Activated naive CD4-positive, alpha-beta T cell (primary cell): ENCODE measurements at places on chromosomes 5 and 9.

- DNase-seq = no peak
These were observed 1.5 kb upstream of the GABBR2 start for GRCh38 chr9:98709968-98710965.

- no peak for DNase-seq
These were observed 92.0 kb downstream of the AMBP start for GRCh38 chr9:113985968-113986585.

- DNase-seq = no peak
These were observed 145.5 kb downstream of the ERCC6L2 start for GRCh38 chr9:96020792-96021550.

- no peak for DNase-seq
These were observed 163.4 kb downstream of the ICE1 start for GRCh38 chr5:5585751-5586341.

GRCh38 chr9:129880654-129881546, 45.6 kb downstream of the USP20 start:
- no peak for DNase-seq

GRCh38 chr9:88975966-88976889, 15.0 kb upstream of the S1PR3 start:
- DNase-seq = no peak

DNA sequence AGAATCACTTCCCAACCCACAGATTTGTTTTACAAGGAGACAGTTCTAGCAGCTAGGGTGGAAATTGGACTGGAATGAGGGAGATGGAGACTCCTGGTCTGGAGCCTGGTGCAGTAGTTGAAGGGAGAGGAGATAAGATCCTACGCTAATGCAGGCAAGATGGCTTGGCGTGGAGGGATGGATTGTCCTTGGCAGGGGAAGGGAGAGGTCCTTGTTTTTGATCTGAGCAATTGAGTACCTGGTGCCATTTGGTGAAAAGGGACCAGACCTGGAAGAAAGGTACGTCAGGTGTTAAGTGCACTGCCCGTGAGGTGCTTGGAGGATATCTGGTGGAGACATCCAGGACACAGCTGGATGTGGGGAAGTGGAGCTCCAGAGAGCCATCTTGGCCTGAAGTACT, 35.7 kb downstream of the ANGPTL2 start:
- no peak for DNase-seq

- no peak for DNase-seq
These were observed 176.4 kb upstream of the CHD1 start for GRCh38 chr5:99105216-99105615.

DNA sequence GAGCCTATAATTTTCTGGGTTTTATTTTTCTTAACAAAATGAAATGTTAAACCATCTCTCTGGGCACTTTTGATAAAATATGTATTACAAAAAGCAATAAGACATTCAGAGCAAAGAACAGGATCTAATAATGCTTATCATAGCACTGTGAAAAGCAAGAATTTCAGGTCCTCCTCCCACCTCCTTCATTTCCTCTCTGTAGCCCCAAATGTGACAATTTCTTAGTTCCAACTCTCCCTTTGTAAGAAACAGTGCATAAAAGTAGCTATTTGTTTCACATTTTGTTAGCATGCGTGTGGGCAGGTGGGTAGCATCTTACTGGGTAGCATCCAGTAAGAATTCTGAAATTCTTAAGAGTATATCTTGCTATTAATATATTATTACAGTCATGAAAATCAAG, 130.9 kb upstream of the RASA1 start:
- no peak for DNase-seq

DNA sequence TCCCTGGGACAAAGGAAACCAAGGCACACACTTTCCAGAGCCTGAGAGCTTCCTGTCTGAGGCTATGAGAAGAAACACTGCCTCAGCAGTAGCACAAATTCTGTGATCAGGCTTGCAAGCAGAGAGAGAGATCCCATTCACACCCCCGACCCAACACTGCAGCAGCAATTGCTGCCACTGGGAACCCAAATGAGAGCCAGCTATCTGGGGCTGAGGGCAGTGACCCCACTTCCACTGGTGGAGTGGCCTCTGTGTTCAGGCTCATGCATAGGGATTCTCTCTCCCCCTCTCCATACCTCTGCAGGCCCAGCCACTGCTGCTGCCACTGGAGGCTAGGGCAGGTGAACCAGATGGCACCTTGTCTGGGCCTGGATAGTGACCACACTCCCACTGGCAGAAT, 95.2 kb downstream of the TMEM232 start:
- DNase-seq = no peak

- no peak for DNase-seq
These were observed 218.6 kb downstream of the PAPPA start for GRCh38 chr9:116372081-116372673.

GRCh38 chr5:96075579-96076289, 114.1 kb upstream of the ELL2 start:
- no peak for DNase-seq

DNA sequence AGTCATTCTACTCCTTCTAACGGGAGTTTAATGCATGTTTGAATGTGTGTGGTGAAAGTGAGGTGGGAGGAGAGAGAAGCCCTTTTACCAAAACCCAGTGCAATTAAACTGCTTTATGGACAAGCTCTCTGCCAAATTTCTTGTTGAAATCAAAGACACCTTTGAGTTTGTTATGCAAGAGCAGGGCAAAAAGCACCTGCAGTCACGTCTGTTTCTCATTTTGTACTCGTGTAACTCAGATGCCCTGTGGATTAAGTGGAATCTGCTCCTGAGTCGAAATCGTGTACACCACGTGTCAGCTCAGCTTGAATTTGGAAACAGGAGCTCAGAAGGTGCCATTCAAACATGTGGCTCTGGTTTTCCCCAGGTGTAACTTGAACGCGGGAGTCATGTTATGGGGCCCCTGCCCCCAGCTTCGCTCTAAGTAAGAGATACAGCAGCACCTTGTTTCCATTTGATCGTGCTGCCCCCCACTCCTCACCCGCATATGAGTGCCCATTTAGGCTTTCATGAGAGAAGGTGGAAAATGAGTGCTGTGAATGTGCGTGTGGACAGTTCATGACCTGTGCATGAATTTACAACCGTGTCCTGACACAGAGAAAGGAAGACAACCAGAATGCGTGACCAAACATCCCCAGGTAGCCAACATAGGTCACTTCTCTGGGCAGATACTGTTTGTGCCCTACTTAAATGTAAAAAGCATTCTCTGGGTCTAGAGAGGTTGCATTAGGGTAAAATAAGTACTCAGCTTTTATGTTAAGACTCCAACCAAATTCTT, 347.0 kb upstream of the SLC30A5 start:
- no peak for DNase-seq

DNA sequence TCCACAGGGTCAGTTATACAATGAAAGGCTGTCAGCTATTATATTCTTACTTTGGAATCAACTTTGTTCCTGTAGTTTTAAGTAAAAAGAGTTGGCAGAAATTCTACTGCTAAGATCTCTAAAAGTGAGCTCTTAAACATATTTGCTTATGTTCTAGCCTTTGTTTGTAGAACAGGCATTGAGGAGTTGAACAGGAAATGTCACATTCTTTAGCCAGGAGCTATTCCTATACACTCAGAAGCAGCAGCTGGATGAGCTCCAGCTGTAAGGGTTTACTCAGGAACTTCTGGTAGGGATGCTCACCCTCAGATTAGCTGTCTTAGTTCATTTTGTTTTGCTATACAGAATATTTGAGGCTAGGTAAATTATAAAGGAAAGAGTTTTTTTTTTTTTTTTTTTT, 22.4 kb upstream of the SPINK14 start:
- no peak for DNase-seq

DNA sequence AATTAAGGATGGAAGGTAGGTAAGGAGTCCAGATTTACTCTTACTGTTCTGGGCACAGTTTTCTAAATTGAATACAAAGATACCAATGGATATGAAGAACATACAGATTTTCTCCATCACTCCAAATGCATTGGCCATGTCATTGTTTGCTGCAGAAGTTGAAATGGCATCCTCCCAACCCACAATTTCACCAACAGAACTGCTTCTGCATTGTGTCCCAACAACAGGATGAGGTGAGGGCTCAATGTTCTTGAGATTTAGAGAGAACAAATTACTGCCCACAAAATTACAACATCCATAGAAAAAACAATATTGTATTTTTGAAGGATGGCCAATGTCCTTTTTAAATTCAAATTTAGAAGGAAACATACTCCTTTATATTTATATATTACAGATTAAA, 88.9 kb downstream of the NUDT12 start:
- no peak for DNase-seq

GRCh38 chr9:127520941-127521918, 69.9 kb downstream of the LRSAM1 start:
- no peak for DNase-seq

DNA sequence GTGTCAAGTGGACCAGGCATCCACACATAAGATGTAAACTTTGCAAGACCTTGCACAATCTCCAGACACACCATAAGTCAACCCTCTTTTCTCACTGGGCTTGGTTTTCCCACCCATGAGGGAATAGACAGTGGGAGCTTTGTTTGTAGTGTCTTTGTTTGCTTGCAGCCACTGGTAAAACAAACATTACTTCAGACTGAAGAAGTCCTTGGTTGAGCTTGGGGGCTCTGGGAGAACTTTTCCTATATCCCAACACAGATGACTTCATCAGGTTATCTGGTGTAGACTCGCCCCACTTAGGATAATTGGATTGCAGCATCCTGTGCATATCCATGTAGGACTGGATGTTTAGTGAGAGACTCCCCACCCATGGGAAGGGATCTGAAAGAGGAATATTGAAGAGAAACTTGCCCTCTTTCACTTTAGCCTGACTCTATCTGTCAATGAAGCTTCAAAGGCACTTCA, 11.5 kb upstream of the ADGRV1 start:
- no peak for DNase-seq

GRCh38 chr5:133062276-133062675, 10.5 kb downstream of the HSPA4 start:
- no peak for DNase-seq
